ENCODE measurements at places on chromosomes 12 and 14.

DNA sequence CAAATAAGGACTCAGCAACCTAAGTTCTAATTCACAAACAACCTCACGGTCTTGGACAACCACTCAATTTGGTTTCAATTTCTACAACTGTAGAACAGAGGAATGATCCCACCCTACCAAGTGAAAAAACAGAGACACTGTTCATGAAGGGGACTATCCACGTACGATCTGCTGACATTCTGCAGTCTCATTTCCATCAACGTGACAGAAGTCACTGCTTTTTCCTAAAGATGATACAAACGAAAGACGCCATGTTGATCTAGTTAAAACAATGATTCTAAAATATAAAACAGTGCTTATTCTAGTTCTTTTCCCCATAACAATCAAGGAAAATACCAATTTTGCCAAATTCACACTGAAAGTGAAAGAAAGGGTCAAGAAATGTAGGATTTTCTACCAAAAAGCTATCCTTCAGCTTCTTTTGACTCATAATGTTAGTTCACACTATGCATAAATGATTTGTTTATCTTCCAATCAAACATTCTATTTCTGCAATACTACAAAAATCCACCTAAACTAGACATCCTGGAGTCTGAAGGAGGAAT lies 38.1 kb downstream of the CORO1C start:
- DNase-seq = no peak

GRCh38 chr12:115975411-115975810 lies 302.1 kb downstream of the MED13L start:
- no peak for DNase-seq

- no peak for DNase-seq
These were observed 10.4 kb upstream of the CKAP4 start for GRCh38 chr12:106258226-106258625.

DNA sequence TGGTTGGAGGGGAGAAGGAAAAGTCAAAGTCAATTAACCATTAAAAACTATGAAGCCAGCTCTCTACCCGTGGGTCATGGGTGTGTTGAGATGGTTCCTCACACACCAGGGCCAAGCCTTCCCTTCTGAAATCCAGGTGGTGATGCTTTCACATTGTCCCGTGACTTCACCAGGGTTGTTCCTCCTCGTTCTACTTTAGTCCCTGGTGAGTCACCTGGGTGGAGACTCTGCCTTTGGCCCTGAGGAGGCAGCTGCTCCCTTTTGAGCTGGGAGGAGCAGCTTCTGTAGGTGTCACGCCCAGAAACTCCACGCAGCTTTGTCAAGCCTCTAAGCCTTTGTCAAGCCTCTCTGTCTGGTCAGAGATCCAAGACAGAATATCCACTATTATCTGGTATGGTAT lies 348.3 kb downstream of the BMP4 start:
- DNase-seq = no peak

DNA sequence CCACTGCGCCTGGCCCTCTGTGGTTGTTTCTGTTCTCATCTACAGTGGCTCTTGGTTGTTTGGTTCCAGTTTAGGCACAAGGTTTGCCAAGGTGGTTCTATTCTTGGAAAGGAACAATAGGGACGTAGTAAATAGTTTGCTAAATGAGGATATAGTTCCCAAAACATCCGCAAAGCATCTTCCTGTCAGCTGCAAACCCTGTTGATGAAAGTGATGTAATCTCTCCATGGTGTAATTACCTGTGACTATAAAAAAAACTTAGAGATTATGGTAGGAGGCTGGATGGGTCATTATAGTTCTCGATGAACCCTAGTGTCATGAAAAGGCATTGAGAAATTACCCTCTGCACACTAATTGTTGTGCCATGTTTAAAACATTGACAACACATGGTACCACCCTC lies 52.9 kb downstream of the SUSD6 start:
- no peak for DNase-seq

- no peak for DNase-seq
These were observed 99.9 kb upstream of the RFLNA start for GRCh38 chr12:124194893-124195566.

DNA sequence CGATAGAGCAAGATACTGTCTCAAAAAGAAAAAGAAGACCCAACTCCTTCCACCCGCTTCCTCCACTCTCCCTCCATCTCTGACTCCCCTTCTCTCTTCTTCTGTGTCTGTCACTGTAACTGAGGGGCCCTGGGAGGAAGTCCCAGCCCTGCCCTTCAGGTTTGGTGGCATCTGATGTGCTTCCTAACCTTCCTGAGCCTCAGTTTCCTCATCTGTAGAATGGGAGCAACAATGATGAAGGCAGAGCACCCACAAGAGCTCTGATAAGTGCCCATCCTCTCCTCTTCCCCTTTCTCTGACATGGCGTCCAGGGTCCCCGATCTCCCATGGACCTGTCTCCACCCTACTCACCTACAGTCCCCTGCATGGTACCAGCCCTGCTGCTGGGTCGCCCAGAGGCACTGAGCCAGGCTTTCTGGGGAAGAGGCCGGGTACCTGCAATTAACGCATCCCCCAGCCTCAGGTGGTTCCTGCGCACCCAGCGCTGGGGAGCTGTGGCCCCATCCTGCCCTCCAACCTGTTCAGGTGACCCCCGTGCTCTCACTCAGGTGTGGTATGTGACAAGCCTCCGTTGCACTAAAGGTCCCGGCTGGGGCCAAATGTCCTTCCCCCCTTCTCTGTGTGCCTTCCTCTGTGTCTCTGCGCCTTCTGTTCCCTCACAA lies 13.2 kb downstream of the FOXN4 start:
- no peak for DNase-seq

- DNase-seq = no peak
These were observed 361.5 kb downstream of the EGLN3 start for GRCh38 chr14:33589334-33589733.

DNA sequence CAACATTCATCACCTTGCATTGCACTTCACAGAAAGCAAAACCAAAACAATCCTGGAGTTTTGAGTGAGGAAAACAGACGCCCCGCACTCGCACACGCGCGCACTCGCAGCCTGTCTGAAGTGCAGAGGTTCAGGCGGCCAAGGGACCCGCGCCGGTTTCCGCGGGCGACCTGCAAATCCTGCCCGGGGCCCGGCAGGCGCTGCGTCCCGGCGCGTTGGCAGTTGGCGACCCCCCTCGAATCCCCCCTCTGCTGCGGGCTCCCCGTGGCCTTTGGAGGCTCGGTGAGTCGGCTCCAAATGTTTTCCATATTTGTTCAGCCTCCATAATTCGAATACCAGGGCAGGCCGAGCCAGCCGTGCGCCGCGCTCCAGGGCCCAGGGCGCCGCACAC lies at the start of gene SSPN:
Gene SSPN (plus strand): TSS at position 324 of the 391 bp plus-strand sequence. CDS start 100 bp downstream, outside the sequence.
- peak; percentile 62 for DNase-seq

- DNase-seq = no peak
These were observed 449 bp upstream of the SLC24A4 start for GRCh38 chr14:92322516-92322915.

DNA sequence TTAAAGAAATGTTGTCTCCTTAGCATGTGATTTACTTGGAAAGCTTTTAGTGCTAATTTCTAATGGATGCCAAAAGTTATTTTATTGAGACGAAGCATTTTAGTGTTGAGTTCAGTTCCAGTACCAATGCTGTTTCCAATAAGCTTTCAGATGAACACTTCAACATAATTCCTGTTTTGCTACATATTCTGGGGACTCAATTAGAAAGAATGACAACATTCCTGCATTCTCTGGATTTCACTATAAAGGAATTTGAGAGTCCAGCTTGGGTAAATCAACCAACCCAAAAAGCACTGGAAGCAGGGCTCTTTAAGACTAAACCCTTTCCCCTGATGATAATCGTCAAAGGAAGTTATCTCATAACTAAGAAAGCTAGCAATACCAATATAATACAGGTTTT lies 353.0 kb upstream of the TMTC1 start:
- DNase-seq = no peak

GRCh38 chr12:34046570-34046969 lies 24.3 kb downstream of the ALG10 start:
- no peak for DNase-seq

- DNase-seq = no peak
These were observed 19.4 kb upstream of the LIMA1 start for GRCh38 chr12:50302686-50303085.

DNA sequence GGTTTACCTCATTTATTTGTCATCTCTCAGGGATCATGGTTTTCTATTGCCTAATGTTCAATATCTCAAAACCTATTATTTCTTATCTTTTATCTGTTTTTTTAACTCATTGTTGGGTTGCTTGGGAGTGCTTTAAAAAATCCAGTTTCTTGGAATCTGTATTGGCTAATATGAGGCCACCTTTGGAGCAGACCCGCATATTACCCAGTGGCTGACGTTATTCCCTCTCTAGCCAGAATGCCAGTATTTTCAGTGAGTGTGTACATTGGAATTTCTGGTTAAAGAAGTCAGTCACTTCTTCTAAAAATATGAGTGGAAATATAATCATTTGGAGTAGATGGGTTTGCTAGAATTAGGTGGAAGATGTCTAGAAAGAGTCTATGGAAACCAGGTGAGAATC lies 38.3 kb downstream of the PRMT8 start:
- no peak for DNase-seq

DNA sequence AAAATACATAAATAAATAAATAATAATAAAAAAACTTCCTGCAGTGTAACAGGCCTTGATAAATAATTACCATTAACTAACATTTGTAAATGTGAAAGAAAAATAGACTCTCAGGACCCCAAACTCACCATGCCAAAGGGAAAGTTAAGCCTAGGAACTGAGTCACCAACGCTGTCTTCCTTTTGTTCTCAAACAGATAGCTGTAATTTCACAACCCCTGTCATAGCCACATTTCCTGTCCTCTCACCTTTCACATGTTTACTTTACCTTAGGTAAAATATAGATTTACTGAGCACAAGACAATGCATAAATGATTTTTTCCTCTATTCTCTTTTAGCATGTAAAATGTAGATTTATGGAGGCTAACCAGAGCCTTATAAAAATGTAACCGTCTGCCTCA lies 35.9 kb upstream of the CHST11 start:
- no peak for DNase-seq

DNA sequence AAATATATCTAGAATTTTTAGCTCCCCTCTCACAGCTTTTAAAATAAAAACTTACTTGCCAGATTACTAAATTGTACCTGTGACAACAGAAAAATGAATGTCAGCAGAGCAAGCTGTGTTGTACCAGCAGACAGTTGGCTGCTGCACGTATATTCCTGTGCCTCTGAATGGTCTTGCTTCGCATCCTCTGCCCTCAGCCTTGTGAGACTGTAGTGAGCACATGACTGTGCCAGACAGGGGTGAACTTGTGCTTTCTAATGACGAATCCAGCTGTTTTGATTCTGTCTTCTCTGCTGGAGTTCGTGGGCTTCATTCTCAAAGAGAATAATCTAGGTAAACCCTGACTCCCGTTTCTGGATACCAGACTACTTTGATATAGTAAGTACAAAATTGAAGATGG lies 58.3 kb upstream of the FRMD6 start:
- DNase-seq = no peak

DNA sequence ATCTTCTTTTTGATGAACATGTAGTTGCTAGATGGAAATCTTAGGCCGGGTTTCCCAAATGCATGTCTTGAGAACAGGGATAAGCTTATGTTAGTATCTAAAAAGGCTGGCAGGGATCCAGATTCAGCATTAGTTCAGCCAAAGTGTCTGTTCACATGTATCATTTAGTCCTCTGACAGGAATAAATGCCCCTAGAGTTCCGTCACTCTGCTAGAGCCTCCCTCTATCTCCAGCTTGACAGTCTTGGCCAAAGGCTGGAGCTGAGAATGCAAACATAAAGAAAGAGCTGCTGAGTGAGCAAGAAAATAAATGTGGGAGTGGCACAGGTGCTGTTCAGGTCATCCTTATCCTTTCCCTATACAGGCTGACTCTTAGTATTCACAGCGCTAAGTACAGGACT lies 13.8 kb upstream of the NELL2 start:
- DNase-seq = no peak

DNA sequence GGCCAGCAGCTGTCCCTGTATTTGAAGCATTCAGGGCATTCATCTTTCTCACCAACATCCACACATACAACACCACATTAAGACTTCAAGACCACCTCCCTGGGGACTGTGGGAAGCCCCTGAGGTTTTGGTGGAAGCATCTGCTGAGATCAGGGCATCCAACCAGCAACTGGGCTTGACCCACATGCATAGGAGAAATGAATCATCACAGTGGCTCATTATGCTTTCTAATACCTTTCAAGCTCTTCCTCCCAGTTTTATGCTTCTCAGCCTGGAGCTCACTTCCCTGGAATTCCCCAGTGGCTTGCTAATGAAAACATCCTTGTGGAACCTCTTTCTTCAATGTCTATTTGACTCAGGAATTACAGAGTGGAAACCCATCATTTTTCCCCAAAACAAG lies 21.4 kb upstream of the CMKLR1 start:
- no peak for DNase-seq

DNA sequence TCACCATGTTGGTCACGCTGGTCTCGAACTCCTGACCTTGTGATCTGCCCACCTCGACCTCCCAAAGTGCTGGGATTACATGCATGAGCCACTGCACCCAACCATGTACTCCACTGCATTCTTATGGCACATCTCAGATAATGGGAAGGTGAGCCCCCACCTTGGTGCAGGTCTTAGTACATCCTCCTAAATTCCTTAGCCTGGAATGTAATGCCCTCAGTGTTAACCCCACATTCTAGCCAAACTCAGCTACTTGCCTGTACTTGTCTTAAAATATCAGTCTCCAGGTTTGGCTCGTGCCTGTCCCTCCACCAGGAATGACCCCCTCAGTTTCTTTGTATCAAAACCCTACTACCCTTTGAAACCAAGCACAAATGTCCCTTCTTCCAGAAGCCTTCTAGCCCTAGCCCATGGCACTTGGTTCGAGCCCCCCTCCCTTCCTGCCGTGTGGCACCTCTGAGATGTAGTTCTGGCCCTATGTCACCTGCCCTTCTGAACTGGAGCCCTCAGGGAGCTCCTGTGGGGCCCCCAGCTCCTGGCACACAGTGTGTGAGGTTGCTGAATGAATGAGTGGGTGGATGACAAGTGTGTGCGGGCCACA lies 8.4 kb downstream of the KCNH3 start:
- no peak for DNase-seq

DNA sequence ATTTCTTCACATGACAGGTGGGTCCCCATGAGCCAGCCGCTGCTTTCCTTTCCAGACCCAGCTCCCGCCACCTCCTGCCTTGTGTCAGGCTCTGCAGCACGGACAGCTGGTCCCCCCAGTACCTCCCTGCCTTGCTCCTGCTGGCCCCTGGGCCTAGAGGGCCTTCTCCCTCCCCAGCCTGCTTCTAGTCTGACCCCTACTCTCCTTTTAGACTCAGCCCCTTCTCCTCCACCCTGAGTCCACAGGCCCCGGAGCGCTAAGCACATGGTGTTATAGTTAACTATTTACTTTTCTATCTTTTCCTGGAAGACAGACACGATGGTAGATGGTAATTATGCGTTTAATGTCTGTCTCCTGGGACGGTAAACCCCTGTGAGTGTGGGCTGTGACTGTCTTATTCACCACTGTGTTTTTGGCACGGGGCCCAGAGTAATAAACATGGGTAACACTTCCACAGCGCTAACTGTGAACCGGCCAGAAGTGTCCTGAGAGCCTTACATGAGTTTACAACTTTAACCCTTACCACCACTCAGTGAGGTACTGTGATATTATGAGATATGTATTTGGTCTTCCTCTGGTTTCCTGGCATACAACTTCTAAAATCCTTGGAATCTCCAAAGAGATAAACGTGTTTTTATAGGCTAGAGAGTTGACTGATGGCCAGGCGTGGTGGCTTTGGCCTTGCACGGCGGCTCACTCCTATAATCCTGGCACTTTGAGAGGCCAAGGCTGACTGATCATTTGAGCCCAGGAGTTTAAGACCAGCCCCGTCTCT lies 41.2 kb downstream of the DGLUCY start:
- DNase-seq = no peak

Measured in nucleus accumbens (tissue), 56 donors.